ENCODE measurements at places on chromosomes 3 and 15. TPM values are rescaled to one million over a fixed set of nuclear protein-coding genes. Genes with fewer than 3 reads are reported as not detected.

- DNase-seq, result peak; percentile 3
These were observed 52.4 kb downstream of the HEG1 start for GRCh38 chr3:125003369-125003853.

Gene ELL3
- 15.0 TPM for total RNA-seq

DNA sequence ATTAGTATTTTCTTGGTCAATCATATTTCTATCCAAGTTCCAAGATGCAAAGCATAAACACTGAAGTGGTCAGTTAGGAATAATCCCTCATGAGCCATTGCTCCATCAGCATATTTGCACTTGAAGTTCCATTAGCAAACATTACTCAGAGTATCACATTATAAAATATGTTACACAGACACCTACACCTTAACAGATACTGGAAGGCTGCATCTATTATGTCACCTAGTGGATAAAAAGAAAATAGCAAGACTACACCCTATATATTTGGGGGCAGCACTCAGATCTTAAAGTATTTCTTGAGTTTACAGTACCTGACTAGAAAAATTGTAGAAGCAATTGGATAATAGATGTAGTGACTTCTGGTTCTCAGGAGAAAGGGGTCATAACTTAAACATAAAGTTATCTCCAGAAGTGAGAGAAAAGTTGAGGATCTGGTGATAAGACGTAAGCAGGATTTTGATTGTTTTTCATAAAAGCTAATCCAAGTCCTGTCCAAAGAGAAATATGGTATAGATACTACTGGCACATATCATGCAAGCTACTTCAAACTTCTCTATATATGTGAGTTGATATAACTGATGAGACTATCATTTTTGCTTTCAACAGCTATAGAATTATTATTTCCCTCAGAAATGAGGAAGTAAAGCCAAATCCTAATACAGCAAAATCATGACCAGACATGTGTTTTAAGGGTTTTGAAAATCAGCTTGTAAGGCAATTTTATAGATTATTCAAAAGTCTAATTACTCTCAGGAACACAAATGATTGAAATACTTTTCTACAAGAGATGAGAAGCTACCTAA is 422.2 kb downstream of the GBE1 start:
- DNase-seq, result peak; percentile 88

Gene CXCR6
- total RNA-seq, result not detected

DNA sequence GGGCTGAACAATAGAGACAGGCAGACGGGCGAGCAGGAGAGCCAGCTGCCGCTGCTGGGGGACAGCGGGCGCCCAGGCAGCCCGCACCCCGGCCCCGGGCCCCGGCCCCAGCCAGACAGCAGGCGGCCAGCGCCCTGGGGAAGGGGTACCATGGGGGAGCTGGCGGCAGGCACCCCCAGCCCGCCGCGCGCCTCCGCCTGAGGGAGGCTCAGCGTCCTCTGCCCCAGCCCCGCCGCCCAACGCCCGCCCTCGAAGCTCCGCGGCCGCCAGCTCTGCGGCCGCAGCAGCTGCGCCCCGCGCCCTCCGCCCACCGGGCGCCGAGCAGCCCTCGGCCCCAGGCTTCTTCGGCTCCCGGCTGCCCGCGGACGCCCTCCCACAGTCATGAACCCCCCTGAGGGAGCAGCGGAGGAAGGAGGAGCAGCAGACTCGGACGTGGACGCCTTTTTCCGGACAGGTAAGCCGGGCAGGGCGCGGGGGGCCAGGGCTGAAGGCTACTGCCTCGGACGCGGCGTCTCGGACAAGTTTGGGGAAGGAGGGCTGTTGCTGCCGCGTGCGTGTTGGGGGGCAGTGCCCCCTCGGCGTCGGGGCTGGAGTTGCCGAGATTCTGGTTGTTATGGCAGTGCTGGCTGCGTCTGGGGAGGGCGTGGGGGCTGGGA is 41.6 kb upstream of the ROPN1 start:
- peak; percentile 10 for DNase-seq

DNA sequence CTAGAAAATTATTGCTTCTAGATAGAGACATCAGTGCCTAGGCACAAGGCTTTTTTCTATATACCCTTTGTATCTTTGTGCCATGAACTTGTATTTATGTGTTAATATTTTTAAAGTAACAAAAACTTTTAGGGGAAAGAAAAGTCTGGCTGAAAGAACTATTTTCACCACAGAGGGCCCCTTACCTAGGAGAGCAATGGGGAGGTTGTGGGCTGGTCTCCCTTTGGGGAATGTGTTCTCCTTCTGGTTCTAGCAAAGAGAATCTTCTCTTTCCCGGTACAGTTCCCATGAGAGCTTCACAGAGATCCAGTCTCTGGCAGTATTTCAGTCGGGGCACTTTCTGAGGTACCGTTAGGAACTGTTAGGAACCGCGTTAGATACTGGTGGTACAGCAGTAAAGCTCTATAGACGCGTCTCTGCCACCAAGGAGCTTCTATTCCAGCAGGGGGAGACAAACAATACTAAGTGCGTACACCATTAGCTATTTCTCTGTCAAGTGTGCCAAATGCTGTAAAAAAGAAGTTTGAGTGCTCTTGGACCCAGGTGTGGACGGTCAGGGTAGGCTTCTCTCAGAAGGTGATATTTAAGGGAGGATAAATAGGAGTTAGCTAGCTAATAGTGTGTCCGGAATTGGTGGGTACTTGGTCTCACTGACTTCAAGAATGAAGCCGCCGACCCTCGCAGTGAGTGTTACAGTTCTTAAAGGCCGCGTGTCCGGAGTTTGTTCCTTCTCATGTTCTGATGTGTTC is 4.6 kb upstream of the EPB42 start:
- DNase-seq, result peak; percentile 84

Gene ZMYND10
- 3.9 TPM for total RNA-seq

DNA sequence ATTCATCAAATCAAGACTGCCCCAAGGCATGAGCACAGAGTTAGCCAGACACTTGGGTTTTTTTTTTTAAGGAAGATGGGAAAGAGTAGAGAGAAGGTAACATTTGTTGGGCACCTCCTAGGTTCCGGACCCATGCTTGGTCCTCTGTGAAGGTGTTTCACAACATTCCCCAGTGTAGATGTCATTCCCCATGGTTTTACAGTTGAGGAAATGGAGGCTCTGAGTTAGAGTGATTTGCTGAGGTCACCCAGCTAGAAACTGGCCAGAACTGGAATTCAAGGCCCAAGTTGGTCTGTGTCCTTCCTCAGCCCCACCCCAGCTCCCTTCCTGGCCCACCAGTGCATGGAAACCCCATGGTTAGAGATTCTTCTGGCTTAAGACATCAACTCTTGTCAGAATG is 19.9 kb downstream of the WNT7A start:
- no peak for DNase-seq

GRCh38 chr15:31461911-31462480 is 135.4 kb downstream of the KLF13 start:
- no peak for DNase-seq

Gene PLSCR2
- total RNA-seq, result not detected

DNA sequence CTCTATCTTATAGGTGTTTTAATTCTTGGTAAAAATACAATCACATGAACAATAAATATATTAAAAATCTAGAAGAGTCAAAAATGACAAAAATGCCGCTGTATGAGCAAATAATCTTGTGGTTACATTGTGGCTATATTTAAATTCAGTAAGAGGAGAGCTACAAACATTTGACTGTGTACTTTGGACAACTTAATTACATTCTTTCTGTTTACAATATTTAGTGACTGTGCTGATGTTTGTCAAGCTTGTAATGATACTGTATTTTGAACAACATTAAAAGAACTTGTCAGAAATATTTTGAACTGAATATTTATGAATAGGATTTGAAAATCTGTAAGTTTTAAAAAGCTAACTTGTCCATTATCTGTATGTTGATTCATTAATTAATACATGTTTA is 598.3 kb downstream of the SI start:
- peak; percentile 19 for DNase-seq

All from PC-3 (cell line).